ENCODE measurements at places on chromosomes 4 and X.

- DNase-seq = no peak
These were observed 1837.0 kb upstream of the PCDH7 start for GRCh38 chr4:28883211-28883610.

DNA sequence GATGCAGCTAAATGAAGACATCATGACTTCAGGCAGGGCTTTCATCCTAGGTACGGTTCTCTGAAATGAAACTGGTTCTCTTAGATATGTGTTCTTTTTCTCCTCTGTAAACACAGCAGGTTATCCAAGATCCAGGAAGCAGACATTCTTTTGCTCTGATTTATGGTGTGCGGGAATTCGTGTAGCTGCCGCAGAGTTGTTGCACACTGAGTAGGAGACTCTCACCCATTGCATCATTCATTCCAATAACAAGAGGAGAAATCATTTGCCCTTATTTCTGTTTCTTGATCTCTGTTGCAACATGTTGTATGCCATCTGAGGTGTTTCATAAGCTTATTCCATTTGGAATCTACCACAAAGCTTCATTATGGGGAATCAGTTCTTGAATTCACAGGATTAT lies 133.6 kb upstream of the VCX2 start:
- no peak for DNase-seq

- DNase-seq = no peak
These were observed 210.5 kb downstream of the PWWP3B start for GRCh38 chrX:106378616-106379015.

DNA sequence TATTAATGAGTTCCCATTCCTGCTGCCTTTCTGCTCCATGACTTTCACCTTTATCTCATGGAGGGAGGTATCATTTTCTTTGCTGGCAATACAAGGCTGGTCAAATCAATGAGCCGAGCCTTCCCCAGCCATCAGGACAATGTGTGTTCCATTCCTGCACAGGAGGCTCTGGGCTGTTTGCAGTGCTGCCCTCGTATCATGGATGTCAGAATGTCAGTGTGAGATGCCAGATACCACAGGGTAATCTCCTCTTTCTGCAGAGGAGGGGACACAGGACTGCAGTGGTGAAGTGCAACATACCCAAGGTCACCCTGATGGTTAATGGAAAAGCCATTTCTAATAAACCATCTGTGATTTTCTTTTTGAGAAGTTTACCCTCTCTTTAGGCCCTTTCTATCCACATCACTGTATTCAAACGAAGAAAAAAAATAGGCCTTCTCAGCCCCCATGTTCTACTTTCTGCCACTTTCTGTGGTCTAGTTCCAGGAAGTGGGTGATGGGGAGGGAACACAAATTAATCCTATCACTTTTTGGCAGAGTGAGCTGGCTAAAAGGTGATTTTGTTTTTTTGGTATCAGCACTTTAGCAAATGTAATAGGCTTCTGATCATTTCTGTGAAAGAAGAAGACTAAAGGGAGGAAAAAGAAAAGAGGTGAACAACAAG lies 490.2 kb upstream of the BOD1L1 start:
- DNase-seq = no peak

DNA sequence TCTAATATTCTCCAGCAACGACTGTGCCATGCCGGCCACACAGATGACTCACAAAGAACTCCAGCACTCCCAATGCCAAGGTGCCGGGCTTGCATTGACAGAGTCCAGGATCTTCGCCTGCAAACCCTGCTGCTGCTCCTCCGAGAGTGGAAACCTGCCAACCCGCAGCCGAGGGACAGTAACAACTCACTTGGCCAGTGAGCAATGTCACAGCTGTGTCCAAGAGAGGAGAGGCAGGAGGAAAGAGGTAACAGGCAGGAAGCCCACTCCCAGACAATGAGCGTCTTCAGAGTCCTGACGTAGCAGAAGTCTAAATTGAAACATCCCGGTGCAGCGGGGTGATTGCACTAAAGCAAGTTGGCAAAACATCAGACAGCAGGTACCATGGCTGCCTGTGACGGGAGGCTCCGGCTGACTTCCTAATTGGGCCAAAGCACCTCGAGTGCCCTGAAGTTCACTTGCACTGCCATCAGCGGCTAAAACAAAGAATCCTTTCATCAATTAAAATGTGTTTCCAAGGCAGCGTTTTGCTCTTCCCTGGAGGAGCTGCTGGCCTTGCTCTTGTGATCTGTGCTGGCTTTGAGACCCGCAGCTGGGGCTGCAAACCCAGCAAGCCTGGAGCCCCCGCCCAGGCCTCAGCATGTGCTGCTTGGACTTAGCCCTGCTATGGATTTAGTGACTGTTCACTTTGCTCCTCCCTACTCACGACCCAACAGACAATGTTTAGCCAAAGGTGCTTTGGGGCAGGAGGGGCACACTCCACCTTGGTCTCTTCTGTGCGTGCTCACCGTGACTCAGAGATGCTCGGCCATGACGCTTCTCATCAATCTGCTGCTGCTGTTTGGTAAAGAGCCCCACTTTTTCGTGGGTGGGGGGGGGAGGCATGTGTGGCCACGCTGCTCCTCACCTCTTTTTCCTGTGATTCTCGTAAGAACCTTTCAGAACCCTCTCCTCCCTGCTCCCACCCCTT lies 36.5 kb downstream of the DCTD start:
- DNase-seq = no peak

Measured in stimulated activated CD4-positive, alpha-beta T cell treated with anti-CD3 and anti-CD28 coated beads, TNF-alpha, amount 100 ng/mL, for 4 hours (primary cell).